Stimulated activated CD8-positive, alpha-beta memory T cell treated with anti-CD3 and anti-CD28 coated beads, Interleukin-7, amount 100 ng/mL, for 4 hours (primary cell): ENCODE measurements at places on chromosomes 16 and 17.

DNA sequence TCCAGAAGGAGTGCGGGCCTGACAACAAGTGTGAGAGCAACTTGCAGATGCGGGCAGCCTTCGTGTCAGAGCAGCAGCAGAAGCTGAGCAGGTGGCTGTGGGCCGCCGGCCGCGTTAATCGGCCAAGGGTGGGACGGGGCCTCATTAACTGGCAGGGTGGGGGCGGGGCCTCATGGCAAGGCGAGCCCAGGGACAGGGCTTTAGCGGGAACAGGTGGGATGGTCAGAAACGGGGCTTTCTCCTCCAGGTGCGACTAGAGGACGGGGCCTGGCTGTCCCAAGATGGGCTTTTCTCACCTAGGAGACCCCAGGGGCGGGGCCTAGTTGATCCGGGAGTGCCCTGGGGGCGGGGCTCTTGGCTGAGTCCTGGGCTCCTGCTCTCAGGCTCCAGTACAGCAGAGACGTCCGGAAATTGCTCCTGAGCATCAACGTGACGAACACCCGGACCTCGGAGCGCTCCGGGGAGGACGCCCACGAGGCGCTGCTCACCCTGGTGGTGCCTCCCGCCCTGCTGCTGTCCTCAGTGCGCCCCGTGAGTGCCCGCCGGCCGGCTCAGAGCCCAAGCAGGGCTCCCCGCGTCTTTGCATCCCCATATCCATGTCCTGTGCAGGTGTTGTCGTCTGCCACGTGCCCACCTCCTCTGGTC is 18.4 kb upstream of the PDK2 start:
- no peak for DNase-seq

- DNase-seq = peak; percentile 66
Observed at GRCh38 chr16:28925386-28926228, 569 bp upstream of the RABEP2 start.

DNA sequence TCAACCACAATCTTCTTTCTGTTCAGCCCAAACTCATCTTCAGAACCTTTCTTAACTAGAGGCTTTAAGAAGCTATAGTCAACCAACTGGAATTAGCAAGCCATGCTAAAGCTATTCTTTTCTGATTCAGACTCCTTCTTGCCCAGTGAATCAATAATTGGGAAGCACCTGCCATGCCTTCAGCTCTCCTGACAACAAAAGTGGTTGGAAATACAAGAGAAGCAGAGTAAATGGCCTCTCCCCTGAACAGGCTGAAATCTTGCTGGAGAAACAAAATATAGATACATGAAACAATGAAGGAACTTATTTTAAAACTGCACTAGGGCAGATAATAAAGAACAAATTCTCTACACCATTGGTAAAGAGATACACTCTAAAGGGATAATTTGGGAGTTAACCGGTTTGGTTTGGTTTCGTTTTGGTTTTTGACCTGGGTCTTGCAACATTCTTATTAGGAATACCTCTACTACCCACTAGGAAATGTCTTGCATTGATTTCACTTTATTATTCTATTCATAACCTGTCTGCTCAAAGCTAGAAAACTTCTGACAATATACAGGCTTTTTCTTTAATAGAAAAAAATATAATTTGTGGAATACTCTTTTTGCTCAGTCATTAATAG is 173.6 kb upstream of the DYNLRB2 start:
- DNase-seq = no peak

DNA sequence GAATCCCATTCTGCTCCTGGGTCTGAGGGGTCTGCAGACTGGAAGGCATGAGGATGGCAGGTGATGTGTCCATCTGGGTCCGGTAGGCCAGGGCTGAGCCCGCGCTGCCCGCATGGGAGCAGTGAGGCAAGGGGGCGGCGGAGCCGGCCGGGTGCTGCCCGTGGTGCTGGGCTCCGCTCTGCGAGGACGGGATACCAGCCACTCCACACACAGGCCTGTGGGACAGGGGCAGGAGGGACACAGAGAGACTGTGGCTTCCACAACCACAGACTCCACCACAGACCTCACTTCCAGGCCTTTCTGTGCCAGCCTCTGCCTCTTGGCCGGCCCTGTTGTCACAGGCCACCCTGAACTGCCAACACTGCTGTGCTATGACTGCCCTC is 25.4 kb downstream of the MAP1LC3B start:
- DNase-seq = no peak

- no peak for DNase-seq
Observed at GRCh38 chr17:32646941-32647340, 160.1 kb downstream of the CDK5R1 start.

- no peak for DNase-seq
Observed at GRCh38 chr16:88353691-88354090, 29.1 kb upstream of the ZNF469 start.

GRCh38 chr17:62626719-62627218 is 701 bp upstream of the MRC2 start:
- no peak for DNase-seq

DNA sequence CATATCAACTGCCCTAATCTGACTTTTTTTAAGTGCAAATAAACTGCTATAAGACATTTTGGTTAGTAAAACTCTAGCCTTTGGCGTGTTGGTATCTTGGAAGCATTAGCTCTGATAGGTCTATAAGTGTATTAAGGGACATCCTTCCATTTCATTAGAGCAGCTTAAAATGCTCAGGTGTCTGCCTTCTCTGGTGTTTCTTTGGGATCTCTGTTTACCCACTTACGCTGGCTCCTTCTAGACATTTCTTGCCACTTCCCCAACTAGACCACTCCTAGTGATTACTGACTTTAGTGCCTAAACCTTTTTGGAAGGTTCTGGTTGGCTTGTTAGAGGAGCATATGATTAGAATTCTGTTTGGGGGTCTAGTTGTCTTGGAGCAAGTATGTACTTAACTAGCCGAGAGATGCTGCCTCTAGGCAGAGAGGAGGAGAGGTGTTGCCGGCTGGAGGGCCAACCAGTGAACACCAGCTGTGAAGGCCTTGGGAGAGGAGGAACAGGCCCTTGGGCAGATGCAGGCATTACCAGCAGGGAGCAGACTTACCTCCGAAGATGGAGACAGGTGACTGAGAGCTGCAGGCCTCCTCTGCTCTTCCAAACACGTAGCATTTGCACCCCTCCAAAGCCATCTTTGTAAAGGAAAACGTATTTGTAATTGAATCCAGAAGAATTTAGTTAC is 15.2 kb upstream of the CLEC18C start:
- DNase-seq = no peak

DNA sequence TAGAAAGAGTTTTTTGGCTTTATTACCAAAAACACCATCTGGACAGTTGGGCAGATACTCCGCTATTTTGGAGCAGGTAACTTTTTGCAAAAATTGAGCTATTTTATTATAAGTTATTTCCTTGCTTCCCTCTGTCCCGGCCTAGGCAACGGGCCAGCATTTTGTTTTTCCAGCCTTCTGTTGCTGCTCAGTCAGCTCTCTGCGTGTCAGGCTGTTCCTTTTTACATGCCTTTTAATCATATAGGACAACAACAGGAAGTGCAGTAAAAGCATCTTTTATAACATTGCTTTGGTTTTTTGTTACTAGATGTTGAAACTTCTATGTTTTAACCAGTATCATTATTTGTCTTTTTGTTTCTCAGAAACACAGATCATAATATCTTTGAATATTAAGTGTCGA is 30.4 kb downstream of the PPM1D start:
- DNase-seq = no peak

- DNase-seq = no peak
Observed at GRCh38 chr16:26747760-26748159, 319.0 kb upstream of the C16orf82 start.

DNA sequence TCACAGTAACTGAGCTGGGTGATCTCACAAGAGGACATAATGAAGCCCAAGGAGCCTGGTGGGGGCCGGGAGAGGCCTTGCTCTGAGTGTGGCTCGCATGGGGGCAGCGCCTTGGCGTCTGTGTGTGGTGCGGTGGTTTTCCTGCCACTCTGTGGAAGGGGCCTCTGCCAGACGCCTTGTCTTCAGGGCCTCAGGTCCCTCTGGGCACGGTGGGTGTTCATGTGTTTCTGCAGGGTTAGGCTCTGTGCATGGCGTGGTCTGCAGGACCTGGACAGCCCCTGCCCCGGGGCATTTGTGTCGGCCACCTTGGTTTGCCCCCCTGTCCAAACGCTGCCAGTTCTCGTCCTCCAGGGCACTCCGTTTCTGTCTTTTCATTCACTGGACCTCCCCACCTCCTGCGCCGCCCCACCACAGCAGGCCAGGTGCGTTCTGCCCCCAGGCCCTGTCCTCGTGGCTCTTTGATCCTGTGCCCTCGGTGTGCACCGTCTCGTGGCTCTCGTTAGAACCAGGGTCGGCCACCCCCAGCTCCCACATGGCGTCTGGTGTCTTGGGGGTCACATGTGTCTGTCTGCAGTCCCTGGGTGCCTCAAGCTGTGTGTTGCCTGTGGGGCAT is 43.7 kb upstream of the ZNF750 start:
- DNase-seq = no peak

DNA sequence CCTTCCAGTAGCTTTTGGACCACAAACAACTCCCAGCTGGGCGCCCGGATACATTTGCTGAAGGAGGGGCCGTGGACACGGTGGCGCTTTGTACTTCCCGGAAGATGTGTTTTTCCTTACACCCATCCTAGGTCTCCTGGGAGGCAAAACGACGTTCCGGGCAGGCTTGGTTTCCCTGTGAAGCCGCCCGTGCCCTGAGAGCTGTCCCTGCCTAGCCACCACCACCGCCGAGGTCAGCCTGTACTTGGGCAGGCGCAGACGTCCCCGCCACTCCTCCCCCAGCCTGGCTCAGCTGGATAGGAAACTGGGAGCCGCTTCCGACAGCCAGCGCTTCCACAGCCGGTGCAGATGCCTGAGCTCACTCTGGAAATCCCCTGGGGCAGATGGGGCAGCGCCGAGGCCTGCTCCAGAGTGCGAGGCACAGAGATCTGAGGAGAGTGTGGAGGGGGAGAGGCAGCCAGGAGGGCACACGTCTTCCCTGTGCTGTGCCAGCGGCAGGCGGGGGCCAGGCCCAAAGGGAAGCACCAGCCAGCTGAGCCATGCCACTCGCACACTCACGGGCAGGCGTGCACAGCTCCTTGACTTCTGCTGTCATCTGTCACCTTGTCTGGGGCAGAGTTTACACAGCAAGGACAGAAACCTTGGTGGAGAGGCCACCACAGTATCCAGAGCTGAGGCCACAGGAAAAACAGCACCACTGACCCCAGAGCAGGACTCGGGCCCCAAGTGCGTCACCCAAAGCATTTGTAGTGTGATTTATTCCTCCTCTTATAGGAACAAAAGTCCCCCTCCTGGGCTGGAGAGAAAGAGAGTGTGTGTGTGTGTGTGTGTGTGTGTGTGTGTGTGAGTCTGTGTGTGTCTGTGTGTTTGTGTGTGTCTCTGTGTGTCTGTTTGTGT is 3.0 kb downstream of the RHBDF2 start:
- DNase-seq = no peak

DNA sequence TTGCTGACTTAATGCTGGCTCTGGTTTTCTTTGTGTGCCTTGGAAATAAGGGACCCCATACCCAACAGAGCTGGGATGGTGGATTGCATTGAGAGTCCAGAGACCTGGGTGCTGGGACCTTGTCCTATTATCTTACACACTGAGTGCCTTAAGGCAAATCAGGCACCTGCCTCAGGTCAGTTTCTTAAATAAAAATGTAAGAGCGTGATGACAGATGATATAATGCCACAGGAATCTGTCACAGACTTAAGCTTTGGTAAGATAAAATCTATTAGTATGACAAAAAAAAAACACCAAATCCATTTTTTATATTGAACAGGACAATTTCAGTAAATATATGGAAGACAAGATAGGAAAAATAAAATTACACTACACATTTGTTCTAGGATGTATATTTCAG is 1.6 kb downstream of the MT1A start:
- no peak for DNase-seq

GRCh38 chr17:80666867-80667266 is 122.2 kb downstream of the RPTOR start:
- no peak for DNase-seq

DNA sequence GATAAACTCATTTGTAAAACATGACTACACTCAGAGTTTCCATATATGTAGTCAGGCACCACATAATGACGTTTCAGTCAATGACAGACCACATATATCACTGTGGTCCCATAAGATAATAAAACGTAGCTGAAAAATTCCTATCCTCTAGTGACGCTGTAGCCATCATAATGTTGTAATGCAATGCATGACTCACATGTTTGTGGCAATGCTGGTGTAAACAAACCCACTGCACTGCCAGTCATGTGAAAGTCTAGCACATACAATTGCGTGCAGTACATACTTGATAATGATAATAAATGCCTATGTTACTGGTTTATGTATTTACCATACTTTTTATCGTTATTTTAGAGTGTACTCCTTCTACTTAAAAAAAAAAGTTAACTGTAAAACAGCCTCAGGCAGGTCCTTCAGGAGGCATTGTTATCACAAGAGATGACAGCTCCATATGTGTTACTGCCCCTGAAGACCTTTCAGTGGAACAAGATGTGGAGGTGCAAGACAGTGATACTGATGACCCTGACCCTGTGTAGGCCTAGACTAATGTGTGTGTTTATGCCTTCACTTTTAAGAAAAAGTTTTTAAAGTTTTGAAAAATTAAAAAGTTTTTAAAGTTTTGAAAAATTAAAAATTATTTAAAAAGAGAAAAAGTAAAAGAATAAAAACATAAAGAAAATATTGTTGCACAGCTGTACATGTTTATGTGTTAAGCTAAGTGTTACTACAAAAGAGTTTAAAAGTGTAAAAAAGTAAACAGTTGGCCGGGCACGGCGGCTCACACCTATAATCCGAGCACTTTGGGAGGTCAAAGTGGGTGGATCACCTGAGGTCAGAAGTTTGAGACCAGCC is 9.0 kb downstream of the STAT5B start:
- peak; percentile 25 for DNase-seq
